ENCODE measurements at places on chromosomes 3 and 15. TPM values are rescaled to one million over a fixed set of nuclear protein-coding genes. Genes with fewer than 3 reads are reported as not detected.

Gene ADGRG7
- total RNA-seq, result 0.22 TPM

Gene GOLGA8O
- 1.4 TPM for total RNA-seq

Gene ZBTB47
- total RNA-seq, result 151 TPM

Gene PIF1
- 0.52 TPM for total RNA-seq

Gene GUCA1C
- total RNA-seq, result not detected

Gene COLQ
- 12.2 TPM for total RNA-seq

Gene DISP2
- total RNA-seq, result 0.05 TPM

Gene GRK7
- not detected for total RNA-seq

Gene ANKRD63
- total RNA-seq, result not detected

Gene LHFPL4
- total RNA-seq, result not detected

Gene DGKG
- 10.8 TPM for total RNA-seq

Gene SH2D7
- total RNA-seq, result not detected

Gene PCSK6
- 13.3 TPM for total RNA-seq

Gene TRPM1
- total RNA-seq, result not detected

Gene PRSS50
- not detected for total RNA-seq

Gene DNAJB11
- 16.1 TPM for total RNA-seq

Gene MYZAP
- 3.6 TPM for total RNA-seq
